ENCODE measurements at places on chromosomes 2 and 18.

DNA sequence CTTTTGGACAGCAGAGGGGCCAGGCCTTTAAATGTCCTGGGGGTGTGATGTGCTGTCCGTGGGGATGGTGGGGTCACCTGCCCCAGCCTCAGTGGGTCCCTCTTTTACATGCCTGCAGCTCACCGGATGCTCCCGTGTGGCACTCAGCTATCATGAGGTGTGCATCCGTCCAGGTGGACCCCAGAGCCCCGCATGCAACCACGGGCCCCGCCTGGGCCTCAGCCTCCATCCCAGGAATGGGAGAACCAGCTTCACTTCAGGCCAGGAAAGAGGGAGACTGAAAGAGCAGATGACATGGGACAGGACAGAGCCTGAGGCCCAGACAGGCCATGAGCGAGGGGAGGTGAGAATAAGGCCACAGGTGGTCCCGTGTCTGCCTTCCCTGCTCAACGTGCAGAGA, 37.5 kb downstream of the RAMP1 start:
- no peak for DNase-seq

- DNase-seq, result no peak
These were observed 33.7 kb upstream of the NPAS2 start for GRCh38 chr2:100786297-100786658.

DNA sequence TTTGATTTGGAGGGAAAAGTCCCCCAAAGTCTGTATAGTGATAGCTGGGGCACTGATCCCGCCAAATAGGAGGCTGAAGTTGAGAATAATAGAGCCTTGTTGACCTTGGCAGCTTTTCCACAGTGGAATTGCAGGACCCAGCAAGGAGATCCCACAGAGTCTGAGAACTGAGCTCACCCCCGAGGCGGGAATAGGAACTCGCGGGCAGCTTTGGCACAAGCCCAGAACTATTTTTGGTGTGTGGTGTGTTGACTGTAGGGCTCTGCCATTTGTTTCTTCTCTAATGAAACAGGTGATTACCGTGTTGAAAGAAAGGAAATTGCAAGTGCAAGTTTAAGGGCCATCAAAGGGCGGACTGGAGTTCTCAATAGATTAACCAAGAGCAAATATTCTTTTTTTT, 34.0 kb downstream of the SH3RF3 start:
- DNase-seq, result no peak

DNA sequence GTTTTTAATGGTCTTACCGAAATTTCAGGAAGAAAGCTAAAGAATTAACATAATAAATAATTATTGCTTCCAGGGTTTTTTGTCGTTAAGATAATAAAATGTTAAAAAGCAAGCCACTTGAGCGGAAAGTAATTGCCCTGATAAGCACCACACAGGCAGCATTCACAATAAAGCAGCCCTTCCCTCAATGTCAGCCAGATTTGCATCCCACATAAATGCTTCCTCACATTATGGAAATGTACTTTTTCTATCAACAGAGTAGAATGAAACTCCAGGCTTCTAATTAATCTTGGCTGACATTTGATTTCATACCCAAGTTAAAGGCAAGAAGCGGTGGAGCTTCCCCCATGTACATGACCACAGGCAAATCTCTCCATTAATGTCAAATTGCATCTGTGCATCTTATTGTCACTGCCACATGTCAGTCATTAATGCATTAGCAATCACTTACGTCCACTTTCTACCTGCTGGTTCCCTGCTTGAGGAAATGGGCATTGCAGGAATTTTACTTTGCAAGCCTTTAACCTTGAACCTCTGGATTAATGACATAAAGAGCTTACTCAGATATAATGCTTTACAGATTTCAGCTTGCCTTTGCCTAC, 26.2 kb downstream of the PTPRM start:
- no peak for DNase-seq

DNA sequence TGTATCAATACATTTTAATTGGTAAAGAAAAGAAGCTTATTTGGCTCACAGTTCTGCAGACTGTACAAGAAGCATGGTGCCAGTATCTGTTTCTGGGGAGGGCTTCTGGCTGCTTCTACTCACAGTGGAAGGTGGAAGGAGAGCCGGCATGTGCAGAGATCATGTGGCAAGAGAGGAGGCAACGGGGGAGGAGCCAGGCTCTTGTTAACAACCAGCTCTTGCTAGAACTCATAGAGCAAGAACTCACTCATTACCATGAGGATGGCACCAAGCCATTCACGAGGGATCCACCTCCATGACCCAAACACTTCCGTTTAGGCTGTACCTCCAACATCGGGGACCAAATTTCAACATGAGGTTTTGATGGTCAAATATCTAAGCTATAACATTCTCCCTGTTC, 7.5 kb downstream of the PARD6G start:
- no peak for DNase-seq

DNA sequence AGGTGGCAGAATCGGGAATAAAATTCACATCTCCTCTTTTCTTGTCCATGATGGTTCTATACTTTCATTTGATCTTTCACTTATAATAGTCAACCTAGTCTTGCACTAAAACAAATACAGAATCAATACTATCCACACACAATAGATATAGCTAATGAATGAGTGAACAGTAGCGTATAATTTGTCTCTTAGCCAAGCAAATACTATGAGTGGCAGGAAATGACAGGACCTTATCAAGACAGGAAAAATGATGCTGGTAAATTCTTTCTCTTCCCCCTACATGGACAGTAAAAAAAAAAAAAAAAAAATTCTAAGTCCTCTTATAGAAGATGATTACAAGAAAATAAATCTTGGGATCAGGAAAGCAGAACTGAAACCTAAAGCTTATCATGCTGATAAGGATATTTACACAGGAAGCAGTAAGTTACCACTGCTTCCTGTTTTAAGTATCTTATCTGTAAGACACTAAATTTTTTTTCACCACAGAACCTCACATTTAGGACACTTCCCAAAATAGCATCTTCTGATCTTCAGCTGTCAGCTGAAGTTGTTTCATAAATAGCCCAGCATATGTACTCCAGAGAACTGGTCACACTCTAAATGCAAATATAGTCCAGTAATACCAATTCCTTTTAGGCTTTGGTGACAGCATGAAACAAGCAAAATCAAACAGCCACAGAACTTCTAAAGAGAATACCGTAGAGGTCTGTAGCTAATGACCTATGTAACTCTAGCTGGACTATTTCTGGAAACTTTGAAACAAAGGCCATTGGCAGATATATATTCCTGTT, 27.0 kb downstream of the IRS1 start:
- no peak for DNase-seq

Measured in cerebellar nuclear complex (tissue), 1 donor.